G401 (cell line): ENCODE measurements at places on chromosomes 12 and 14. TPM values are rescaled to one million over a fixed set of nuclear protein-coding genes. Genes with fewer than 3 reads are reported as not detected.
A peak's percentile ranks its signal among the peaks of the same experiment; 100 is the strongest.

The BICDL1 gene
- total RNA-seq: 13.5 and 14.2 TPM in 2 replicates

DNA sequence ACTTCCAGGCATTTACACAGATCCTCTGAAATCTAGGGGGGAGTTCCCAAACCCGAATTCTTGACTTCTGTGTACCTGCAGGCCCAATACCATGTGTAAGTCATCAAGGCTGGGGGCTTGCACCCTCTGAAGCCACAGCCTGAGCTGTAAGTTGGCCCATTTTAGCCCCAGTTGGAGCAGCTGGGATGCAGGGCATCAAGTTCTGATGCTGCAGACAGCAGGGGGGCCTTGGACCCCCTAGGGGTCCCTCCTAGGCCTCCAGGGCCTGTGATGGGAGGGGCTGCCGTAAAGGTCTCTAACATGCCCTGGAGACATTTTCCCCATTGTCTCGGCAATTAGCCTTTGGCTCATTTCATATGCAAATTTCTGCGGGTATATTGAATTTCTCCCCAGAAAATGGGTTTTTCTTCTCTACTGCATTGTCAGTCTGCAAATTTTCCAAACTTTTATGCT lies 59.5 kb downstream of the LRIG3 start:
- no peak for DNase-seq

The RPL10L gene
- not detected in 2 replicates for total RNA-seq

DNA sequence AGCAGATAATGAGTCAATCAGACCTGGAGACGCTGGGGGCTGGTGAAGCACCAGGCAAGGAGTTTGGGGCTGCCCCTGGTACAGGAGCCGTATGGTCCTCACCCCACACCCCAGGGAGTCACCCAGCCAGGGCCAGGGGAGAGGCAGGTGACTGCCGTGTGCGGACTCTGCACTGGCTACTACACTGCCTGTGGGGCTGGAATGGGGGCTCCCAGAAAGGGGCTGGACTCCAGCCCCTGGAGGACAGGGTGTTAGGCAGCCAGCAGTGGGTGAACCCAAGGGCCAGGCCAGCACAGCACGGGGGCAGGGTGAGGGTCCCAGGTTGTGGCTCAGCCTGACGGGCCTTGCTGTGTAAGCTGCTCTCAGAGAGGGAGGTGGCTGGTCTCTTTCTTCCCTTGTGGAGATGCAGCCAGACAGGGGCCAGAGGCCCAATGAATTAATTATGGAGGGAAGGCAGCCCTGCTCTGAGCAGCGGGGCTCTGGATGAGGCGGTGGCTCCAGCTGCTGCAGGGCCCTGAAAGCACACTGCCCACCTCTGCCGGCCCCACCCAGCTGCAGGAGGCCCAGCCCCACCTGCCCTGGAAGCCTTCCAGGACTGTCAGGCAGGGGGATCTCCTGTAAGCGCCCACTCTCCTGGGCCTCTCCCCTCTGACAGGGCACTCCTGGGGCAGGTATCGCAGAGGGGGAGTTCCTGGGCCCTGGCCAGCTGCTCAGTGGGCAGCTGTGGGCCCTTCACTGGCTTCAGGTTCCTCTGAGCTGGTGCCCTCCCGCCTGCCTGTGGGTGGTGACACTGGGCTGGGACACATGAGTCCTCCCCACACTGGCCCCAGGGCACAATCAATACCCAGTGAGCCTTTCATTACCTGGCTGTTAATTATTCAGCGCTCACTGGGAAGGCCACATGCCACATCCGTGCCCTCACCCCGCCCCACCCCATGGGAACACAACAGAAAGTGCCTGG lies 142.5 kb upstream of the C14orf180 start:
- DNase-seq: no peak

The EMP1 gene
- total RNA-seq: 607 and 806 TPM in 2 replicates

The KERA gene
- total RNA-seq: not detected in 2 replicates

The FAM216A gene
- total RNA-seq: 68.9 and 76.3 TPM in 2 replicates

- peak; percentile 40 for DNase-seq
Measured at GRCh38 chr12:62658910-62659309, 192.3 kb downstream of the MON2 start.

GRCh38 chr14:58637040-58637390 lies 747 bp upstream of the DACT1 start:
- peak; percentile 55 for DNase-seq

DNA sequence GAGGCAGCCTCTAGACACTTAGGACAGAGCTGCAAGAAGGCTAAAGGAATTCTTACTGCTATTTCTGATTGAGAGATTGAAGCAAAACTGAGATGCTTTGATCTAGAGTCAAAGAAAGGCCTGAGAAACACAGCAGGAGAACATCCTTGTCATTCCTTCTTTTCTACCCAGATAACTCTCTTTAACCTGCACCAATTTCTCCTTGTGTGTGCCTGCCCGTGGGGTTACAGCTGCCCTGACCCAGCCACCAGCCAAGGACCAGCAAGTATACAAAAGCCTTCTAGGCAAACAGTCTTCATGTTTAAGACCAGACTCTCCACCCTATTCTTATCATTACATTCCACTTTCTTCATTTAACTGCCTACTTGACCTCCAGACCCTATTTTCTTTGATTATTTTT lies 81.7 kb upstream of the PRB2 start:
- no peak for DNase-seq

DNA sequence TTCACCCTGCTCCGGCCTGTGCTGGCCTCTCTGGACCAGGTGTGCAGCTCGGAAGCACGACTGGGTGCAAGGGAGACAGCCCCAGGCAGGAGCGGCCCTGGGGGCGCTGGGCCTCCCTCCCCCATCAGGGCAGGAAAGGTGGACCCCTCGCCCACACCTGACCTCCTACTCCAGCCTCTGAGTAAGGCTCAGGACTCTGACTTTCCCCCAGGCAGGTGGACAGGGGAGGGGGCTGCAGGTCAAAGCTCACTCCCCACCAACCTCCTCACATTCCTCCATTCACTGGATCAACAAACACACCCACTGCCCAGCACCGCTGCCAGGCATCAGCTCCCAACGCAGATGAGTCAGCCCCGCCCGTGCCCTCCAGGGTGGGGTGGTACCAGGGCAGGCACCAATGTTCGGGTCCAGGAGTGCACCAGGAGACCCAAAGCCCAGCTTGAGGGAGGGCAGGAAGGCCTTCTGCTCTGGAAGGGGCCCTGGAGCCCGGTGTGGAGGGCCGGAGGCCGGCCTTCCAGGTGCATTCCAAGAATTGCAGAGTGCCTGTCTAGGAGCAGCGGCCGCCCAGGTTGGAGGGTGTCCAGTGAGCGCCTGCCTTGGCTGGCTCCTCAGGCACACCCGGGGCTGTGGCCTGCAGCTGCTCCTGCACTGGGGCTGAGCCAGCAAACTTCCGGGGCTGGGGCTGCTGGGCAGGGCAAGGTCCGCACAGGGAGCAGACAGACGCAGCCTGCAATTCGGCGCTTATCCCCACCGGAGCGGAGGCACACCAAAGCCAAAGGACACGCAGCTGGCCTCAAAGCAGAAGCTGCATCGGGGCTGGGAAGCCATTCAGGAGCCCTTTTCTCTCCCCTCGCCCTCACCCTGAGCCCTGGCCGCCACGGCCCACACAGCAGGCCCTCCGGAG lies 1.6 kb upstream of the INF2 start:
- no peak for DNase-seq

- DNase-seq: no peak
Measured at GRCh38 chr12:129276361-129277060, 423.2 kb downstream of the GLT1D1 start.

DNA sequence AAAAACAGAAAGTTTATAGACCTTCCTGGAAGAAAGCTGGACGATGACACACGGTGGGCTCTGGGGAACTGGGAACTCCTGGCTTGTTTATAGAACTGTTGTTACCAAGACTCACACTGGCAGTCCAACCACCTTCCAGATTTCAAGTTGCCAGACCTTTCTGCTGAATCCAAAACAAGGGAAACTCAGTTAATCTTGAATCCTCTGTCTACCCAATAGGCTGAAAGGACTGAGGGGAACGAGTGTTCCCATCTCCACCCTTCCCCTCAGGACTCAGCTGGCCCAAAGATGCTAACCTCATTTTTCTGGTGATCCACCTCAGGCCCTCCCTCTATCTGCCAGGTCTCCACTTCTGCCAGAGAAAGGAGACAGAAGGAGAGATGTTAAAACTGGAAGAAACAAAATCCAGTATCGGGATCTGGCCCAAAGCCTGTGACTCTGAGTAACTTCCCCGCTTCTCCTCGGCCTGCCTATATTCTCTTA lies 231.4 kb downstream of the ANO2 start:
- no peak for DNase-seq

DNA sequence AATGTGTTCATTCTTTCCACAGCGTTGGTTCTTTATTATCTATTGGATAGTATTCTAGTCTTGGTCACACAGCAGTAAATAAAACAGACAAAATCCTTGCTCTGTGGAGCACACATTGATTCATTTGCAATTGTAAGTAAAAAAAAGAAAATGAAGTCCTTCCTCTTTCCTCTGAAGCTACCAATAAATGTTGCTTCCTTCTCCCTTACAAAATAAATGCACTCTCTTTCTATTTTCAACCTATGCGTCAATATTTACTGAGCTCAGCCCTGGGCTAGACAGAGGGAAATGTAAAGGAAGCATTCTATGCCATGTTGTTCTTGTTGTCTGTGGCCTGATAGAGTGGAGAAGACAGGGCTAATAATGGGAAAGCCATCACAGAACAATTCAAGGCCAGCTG lies 2.9 kb downstream of the ABHD12B start:
- DNase-seq: no peak

DNA sequence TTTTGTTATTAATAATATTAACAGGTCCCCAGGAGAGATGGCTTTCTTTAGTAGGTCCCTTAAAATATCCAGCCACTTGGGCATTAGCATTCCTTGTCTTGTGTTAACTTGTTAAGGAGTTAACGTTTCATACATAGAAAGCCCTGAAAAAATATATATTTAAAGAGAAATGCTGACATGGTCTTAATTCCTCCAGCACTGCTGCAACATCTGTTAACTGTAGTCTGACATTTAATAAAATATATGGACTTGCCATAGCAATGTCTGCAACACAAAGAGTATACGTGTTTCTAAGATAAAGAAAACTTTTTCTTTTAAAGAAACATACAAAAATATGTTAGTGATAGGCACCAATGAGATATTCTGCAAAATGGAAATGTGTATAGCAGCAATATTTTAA lies 10.0 kb downstream of the SLC38A4 start:
- DNase-seq: no peak
